ENCODE measurements at places on chromosomes 11 and 22. TPM values are rescaled to one million over a fixed set of nuclear protein-coding genes. Genes with fewer than 3 reads are reported as not detected.
A peak's percentile ranks its signal among the peaks of the same experiment; 100 is the strongest.

DNA sequence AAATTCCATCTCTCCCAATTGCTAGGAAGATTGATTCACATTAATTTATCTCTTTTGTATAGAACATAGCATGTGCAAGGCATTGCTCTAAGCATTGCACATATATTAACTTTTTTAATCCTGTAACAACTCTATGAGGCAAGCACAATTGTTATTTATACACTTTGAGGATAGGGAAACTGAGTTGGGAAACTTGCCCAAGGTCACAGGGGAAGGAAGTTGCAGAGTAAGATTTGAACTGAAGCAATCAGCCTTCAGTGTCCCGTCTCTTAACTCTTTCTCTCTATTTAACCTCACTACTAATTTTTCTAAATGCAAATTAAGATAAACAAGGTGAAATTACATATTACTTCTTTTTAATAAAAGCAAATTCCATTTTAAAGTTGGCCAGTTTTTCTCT is 22.2 kb downstream of the OR56B4 start:
- no peak for DNase-seq

DNA sequence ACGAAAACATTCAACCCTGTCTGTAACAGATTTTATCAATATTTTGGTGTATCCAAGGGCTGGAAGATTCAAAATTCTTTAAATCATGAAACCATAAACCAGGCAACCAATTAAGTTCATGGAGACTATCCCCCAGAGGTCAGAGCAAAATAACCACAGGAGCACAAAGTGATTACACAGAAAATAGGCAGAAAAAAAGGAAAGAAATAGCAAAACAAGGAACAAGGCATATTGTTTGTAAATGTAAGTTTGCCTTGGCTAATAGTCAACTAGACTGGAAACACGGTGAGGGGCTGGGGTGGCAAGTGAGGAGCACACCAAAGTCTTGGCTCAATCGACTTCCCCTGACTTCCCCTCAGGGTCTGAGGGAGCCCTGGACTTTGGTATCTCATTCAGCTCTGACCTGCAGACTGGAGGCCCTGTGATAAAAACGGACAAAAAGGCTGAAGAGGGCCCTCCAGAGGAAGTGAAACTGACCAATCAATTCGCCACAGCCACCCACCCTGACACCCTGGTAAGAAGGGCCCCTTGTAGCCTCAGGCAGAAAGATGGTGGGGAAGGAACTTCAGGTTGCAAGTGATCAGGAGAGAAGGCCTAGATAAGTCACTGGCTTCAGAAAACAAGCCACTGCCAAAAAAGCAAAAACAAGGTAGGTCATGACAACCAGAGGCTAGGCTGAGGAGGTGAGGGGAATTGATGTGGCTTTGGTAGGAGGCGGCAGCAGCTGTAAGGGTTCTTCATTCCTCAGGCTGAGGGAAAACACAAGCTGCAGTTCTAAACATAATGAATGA is 1.8 kb downstream of the SIK3 start:
- no peak for DNase-seq

DNA sequence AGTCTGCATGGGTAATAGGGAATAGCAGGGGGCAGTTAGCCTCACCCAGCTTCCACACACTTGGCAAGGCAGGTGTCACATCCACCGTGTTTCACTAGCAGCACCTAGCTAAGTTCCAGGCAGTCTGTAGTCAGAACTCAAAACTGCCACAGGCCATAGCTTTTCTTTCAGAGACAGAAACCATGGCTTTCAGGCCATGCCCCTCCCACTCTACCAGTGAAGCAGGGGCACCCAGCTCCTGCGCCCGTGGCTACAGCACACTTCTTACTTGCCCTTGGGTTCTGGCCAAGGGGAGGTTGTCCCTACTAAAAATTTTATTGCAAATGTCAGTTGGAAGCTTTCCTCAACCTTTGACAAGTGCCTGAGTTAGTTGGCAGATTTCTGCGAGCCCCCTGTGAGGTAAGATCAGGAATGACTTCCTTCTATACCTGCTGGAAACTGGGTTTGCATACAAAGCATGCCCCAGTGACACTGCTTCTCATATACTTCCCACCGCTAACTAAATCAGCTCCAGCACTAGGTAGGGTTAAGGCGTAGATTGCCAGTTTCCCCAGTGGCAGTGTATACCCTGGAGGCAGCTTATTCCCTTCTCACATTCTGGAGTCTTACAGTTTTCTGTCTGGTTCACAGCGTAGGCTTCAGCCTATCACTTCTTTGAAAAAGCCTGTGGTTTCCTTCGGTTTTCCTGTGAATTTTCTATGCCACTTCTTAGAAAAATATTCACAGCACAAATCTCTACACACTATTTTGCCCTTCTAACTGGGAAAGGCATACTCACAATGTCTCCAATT is 139.0 kb upstream of the LUZP2 start:
- DNase-seq: no peak

GRCh38 chr22:50726643-50727340 is 11.2 kb upstream of the ACR start:
- DNase-seq: peak; percentile 45

GRCh38 chr22:41504397-41504796 is 35.5 kb downstream of the ACO2 start:
- no peak for DNase-seq

GRCh38 chr22:42688241-42689211 is 32.1 kb downstream of the A4GALT start:
- peak; percentile 91 for DNase-seq

DNA sequence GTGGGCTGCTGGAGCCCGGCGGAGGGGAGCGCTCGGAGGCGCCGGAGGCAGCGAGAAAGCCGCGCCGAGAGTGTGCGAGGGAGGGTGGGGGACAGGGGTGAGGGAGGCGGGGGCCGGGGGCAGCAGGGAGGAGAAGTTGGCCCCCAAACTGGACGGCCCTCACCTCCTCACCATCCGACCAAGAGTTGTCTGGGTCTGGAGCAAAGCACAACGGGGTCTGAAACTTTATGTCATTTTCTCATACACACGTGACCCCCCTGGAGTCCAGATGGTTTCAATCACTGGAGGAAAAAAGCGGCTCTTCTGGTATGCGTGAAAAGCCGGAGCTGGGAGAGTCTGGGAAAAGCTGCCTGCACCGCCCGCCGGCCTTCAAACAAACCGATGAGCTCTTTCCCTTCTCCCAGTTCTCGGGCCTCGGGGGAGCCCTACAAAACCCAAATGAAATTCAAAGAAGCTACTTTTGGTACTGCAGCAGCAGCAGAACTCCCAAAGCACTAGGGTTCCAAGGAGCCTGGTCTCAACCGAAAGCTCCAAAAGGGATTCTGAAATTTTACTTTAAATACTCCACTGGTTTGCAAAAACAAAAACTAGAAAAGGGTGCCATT is 39.7 kb upstream of the AKIP1 start:
- DNase-seq: peak; percentile 81

DNA sequence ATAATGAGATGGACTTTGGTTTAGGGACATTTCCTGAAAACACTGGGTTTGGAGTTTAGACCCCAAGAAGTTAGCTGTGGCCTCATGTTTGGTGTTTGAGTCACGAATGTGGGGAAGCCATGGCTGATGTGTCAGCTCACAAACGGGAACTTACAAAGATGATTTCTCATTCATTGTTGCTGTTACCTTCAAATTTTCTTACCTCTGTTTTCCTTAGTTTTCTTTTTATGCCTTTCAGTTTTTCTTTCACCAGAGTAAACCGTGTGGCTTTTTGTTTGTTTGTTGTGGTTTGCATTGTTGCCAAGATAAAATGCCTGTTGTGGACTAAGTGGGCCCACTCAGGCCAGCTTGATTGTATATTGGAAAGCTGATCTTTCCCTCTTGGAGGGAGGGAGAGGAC is 89.1 kb downstream of the SWAP70 start:
- DNase-seq: no peak

- DNase-seq: no peak
Observed at GRCh38 chr22:24521791-24522245, 26.7 kb downstream of the UPB1 start.

GRCh38 chr11:76161261-76161961 is 44.9 kb downstream of the WNT11 start:
- peak; percentile 70 for DNase-seq

GRCh38 chr11:77636731-77637344 is 756 bp downstream of the CLNS1A start:
- no peak for DNase-seq

GRCh38 chr11:114377612-114378267 is 22.6 kb downstream of the C11orf71 start:
- no peak for DNase-seq

- DNase-seq: no peak
Observed at GRCh38 chr22:28139961-28140360, 220.9 kb upstream of the PITPNB start.

DNA sequence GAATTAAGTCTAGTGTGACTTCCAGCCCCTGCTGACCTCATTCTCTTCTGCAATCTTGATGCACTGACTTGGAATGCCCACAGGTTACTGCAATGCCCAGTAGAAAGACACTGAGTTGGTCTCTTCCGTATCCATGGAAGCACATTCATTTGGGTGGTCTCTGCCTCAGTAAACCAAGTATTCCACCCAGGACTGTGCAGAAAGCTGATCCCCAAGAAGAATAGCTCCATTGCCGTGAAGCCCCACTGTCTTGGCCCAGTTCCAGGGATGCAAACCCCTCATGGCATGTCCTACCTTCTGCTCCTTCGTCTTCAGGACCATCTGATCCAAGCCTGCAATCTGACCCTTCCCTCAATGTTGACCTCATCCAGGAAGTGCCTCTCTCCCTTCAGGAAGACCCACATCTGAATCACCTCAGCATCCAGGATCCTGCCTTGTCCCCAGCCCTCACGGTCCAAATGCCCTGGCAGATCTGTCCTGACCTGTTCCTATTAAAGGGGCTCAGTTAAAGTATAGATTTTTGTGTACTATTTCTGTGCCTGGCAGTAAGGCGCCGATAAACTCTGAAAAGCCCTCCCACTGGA is 425.8 kb downstream of the SOX6 start:
- no peak for DNase-seq

DNA sequence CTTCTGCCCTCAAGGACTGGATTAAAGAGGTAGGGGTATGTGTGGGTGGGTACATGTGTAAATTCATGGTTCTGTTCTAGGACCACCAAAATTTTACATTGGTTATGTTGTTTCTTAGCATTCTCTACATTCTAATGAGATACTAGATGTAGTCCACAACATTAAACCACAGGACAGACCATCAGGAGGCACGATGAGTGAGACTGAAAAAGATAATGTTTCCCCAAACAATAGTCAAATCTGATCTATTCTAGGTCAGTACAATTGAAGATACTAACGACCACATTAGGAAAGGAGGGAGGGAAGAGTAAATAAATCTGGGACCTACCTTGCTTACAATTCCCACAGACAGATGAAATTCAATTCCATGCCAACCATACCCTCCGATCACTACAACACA is 42.2 kb downstream of the MRTFA start:
- DNase-seq: no peak

GRCh38 chr11:15195454-15196200 is 80.9 kb downstream of the INSC start:
- DNase-seq: no peak

GRCh38 chr11:83691451-83691950 is 405.3 kb upstream of the CCDC90B start:
- DNase-seq: no peak

DNA sequence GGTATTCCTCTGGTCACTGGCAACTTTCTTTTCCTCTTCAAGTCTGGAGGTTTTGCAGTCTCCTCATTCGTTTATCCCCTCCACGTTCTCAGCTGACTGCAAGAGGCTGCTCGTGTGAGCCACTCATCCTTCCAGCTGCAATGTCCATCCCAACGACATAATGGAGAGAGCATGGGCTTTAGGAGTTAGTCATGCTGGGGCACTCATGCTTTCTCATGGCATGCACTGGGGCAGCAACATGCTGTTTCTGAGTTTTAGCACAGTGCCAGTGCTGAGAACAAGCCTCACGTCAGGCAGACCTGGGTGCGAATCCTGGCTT is 7.1 kb downstream of the DCPS start:
- DNase-seq: no peak

DNA sequence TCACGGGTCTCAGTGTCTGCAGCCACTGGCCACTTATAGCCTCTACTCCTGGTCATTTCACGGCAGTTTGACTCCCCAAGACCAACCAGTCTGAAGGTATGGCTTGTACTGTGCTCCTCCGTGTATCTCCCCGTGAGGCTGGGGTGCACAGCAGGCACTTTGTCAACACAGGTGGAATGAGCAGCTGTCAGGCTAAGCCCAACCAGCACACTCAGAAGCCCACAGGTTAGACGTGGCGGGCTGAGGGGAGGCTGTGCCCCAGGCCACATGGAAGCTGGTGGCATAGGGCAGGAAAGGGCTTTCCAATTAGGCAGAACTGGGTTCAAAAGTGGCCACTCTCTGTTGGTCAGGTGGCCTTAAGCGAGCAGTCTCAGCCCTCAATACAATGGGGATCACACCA is 7.0 kb downstream of the TP53I11 start:
- DNase-seq: no peak

Gene HOATZ
- total RNA-seq: not detected

Gene RCOR2
- total RNA-seq: 11.1 TPM

Gene OR52E8
- not detected for total RNA-seq

Gene AP5B1
- total RNA-seq: 6.1 TPM

Gene WBP2NL
- total RNA-seq: 0.24 TPM

Data from Right ventricle myocardium inferior (tissue), 1 donor.